D721Med (cell line): ENCODE measurements at places on chromosomes 3 and 15.
A peak's percentile ranks its signal among the peaks of the same experiment; 100 is the strongest.

DNA sequence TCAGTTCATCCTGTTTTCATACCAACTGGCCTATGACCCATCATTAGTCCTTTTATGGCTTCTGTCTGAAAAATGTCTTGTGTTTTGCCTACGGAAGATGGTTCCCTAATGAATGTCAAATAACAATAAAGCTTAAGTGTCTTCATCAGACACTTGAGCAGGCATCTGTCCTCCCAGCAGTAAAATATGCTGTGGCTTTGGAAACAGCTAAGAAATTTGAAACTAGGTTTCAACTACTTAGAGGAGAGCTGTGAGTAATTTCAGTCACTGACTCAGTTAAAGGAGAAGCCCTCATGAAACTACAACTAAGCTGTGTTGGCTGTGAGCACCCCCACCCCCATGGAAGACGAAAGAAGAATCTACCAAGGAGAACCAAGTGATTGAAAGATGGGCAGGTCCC lies 409.4 kb upstream of the PPP2R3A start:
- DNase-seq, result no peak

GRCh38 chr3:146259880-146260589 lies 9.1 kb upstream of the PLSCR4 start:
- DNase-seq, result no peak

DNA sequence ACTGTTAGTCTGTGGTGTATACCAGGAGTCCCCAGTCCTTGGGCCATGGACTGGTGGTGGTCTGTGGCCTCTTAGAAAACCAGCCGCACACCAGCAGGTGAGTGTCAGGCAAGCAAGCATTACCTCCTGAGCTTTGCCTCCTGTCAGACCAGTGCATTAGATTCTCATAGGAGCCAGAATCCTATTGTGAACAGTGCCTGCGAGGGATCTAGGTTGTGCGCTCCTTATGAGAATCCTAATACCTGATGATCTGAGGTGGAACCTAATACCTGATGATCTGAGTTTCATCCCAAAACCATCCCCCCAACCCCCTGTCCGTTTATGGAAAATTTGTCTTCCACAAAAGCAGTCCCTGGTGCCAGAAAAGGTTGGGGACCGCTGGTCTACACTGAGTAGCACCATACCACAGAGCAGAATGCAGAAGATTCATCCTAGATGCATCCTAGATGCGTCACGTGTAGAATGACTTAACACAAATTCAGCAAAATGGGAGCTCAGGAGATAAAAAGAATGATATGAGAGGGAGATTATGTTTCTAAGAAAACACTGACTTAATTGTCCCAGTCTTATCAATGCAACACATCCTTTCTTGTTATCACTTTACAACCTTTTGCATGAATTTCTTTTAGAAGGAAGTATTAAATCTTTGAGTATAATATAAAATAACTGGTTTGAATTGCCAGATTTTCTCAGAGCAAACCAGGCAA lies 28.5 kb downstream of the SELENOT start:
- DNase-seq, result no peak

DNA sequence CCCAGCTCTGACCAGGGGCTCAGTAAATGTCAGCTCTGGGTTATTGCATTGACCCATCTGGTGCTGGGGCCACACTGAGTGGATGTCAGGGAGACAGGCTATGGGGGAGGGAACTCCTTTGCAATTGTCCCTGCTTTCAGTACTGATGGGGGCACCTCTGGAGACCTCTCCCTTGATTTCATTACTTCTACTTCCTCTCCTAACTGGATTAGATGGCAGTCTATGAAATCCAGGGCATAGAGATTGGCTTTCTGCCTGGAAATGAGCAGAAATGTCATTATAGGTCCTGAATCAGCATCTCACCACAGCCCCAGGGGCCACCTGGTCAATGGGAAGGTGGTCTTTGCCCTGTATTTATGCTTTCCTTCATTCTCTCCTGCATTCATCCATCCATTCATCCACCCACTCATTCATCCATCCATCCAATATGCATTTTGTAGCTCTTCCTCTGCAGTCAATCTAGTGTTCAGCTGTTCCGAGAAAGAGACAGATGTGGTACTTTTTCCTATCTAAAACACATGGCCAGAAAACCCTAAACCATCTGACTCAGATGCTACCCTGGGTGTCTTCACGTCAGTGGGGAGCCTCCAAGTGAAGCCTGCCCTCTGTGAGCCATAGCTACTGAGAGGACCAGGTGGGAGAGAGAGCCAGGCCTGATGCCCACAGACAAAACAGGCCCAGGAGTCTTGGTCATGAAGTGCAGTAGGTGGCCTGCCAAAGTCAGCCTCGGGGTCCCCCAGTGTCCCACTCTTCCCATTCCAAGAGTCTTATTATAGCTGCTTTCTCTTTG lies 57.1 kb downstream of the CCDC33 start:
- DNase-seq, result no peak

- DNase-seq, result no peak
Measured at GRCh38 chr3:40851836-40852235, 327.1 kb downstream of the ZNF621 start.

DNA sequence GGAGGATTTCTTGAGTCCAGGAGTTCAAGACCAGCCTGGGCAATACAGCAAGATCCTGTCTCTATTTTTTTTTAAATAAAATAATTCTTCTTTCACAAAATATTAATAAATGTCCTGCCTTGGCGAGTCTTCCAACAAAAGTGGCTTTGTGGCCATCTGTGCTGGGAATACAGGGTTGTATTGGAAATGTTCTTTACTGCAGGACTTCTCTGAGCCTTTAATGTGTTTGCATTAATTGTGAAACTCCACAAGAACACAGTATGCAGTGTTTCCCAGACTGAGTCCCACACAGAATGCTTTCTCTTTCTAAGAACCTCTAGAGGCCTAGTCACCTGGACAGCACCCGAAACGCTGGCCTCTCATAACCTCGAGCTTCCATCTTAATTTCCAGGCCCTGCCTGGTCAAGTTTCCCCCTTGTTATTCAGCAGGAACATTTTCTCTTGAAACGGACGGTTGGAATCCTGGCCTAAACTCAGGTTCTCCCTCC lies 85.4 kb upstream of the ARRDC4 start:
- no peak for DNase-seq

DNA sequence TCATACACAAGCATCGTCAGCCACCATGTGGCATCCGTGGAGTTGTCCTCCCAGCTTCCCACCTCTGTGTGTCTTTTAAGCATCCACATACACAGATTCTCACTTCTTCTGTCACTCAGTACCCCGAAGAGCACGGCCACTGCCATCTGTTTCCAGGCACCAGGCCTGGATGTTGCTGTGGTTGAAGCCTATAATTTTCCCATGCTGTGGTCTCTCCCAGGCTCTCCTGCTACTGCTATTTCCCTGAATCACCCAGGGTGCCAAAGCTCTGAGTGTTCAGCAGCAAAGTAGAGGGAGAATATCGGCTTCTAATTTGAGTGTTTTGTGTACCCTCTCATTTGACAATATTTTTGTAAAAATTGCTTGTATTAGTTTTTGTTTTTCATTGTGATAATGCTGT lies 265.7 kb downstream of the DIPK2A start:
- DNase-seq, result no peak

DNA sequence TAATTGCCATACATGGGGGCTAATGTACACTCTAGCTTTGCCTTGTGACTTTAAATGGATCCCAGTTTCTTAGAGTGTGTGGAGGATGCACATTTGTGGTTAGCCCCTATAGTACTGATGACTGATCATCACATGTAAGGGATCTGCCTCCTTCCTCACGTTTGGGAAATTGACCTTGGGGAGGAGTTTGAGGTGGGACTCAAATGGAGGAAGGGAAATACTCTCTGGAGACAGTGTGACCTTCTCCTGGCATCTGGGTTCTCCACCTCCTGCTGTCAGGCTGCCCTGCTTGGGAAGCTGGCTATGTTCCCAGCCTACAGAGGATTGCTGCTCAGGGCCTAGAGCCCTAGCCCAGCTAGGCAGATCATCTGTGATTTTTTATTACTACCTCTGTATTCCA lies 48.7 kb downstream of the PPM1L start:
- no peak for DNase-seq

- DNase-seq, result no peak
Measured at GRCh38 chr15:55194256-55194655, 2.5 kb downstream of the RSL24D1 start.

DNA sequence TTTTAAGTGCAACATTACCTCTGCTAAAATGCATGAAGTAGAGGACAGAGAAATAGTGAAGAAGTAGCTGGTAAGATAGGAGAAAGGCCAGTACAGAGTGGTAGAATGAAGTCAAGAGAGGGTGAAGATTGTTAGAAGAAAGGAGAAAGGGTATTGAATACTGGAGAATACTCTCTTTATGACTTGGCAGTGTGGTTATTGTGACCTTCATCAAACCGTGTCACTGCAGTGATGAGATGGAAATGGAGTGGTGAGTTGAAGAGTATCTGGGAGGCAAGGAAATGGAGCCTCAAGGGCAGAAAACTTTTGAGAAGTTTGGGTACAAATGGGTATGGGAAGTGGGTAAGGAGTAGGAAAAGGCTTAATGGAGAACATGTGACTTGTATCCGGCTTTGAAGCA lies 24.7 kb downstream of the MINDY2 start:
- DNase-seq, result no peak

DNA sequence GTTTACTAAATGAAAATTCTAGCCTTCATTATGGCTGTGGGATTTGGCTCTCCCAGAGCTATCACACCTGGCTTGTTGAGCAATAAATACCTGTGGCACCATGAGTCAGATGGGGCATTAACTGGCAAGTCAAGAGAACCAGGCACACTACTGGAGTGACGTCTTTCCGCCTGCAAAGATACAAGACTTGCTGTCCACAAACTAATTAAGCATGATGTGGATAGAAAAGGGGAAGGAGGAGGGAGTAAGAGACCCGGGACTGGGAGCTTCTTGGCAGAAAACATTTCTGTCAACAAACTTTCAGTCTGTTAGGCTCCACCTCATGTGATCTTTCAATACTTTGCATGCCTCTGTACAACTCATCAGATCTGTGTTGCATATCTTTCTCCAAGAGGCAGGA lies 56.5 kb downstream of the CLDN1 start:
- no peak for DNase-seq

GRCh38 chr3:106161246-106161645 lies 292.4 kb upstream of the CBLB start:
- DNase-seq, result no peak

GRCh38 chr3:112463250-112463649 lies 36.0 kb downstream of the BTLA start:
- DNase-seq, result no peak

DNA sequence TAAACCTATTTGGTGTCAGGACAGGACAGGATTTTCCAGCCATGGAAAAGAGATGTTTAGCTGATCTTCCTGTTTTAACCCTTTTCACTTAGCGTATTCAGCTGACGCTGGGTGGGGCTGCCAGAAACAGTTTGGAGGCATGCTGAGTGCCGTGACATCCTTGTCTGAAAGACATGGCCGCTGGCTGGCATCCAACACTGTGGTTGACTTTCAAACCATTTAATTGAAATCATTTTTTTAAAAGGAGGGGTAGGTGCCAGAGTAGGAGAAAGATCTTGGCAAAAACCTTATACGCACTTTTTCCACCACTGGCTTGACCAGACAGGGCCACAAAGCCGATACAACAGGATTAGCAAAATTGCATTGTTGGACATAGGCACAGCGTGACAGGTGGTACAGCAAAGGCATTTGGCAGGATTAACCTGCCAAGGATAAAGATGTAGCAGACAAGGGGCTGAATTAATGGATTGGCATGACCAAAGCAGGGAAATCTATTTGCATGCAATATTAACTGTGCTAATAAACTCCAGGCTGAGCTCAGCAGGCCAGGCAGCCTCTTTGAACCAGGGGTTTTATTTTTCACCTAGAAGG lies 131.8 kb upstream of the TOPAZ1 start:
- peak; percentile 55 for DNase-seq

GRCh38 chr3:63029921-63030320 lies 154.7 kb upstream of the CADPS start:
- DNase-seq, result no peak

DNA sequence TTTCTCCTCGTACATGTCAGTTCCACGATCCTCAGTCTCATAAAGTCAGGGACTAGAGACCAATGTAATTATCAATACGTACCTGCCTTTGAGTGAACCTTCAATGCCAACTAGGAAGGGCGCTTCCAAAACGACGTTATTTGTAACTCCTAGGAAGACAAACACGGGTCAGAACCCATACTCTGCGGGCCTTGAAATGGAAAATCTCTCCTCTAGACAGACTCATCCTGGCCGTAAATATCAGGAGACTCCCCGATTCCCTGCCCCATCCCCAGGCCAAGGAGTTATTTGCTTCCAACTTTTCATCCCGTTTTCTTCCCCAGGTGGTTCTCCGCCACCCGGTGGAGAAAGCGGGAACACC lies 578 bp downstream of the OIP5 start:
- no peak for DNase-seq
